ENCODE measurements at places on chromosomes 4 and X. TPM values are rescaled to one million over a fixed set of nuclear protein-coding genes. Genes with fewer than 3 reads are reported as not detected.

Gene PRSS12
- not detected for total RNA-seq

- DNase-seq = no peak
These were observed 36.8 kb downstream of the CC2D2A start for GRCh38 chr4:15506464-15506863.

- DNase-seq = no peak
These were observed 53.9 kb upstream of the DAPP1 start for GRCh38 chr4:99762728-99763127.

- no peak for DNase-seq
These were observed 500.7 kb downstream of the ZNF674 start for GRCh38 chrX:46044486-46044885.

DNA sequence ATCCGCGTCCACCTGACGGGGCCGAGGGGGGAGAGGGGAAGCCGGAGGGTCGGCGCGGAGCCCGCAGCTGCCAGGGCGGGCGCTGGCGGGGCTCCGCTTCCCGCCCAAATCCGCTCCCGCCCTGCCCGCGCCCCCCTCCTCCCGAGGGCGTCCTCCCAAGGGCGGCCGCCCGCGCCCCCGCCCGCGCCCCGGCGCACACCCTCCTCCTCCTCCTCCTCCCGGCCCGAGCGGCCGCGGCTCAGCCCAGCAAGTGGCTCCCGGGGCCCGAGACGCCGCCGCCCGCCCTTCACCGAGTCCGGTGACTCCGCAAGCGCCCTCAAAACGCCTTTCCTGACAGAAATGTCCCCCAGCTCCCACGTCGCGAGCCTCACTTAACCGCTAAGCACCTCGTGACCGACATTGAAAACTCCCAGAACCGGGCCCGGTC, 487 bp downstream of the HMGB2 start:
- DNase-seq = peak; percentile 46

Data from Caki2 (cell line).